ENCODE measurements at places on chromosomes 4 and X. TPM values are rescaled to one million over a fixed set of nuclear protein-coding genes. Genes with fewer than 3 reads are reported as not detected.

DNA sequence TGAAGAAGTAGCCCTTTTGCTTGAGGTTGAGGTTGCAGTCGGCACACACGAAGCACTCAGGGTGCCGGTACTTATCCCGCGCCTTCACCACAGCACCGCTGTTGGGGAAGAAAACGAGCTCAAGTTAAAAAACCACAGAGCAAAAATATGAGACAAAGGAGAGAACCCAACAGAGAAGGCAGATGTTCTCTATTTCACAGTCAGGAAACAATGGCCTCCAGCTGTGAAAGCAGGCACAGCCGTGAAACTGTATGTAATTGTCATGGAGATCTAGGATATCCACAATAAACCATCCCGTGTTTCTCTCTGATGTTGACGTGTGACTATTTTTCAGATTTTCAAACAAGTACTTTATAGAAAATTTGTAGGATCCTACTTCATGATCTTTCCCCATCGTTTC, 30.9 kb upstream of the CCDC110 start:
- no peak for DNase-seq

GRCh38 chrX:47514533-47515235, 31.7 kb upstream of the ZNF41 start:
- no peak for DNase-seq

GRCh38 chrX:39238006-39238405, 436.7 kb downstream of the MID1IP1 start:
- no peak for DNase-seq

- no peak for DNase-seq
These were observed 17.2 kb upstream of the SMIM14 start for GRCh38 chr4:39655876-39656275.

- DNase-seq: no peak
These were observed 5.9 kb upstream of the EIF1AX start for GRCh38 chrX:20147561-20147960.

GRCh38 chr4:37983951-37984350, 23.8 kb downstream of the PTTG2 start:
- no peak for DNase-seq

DNA sequence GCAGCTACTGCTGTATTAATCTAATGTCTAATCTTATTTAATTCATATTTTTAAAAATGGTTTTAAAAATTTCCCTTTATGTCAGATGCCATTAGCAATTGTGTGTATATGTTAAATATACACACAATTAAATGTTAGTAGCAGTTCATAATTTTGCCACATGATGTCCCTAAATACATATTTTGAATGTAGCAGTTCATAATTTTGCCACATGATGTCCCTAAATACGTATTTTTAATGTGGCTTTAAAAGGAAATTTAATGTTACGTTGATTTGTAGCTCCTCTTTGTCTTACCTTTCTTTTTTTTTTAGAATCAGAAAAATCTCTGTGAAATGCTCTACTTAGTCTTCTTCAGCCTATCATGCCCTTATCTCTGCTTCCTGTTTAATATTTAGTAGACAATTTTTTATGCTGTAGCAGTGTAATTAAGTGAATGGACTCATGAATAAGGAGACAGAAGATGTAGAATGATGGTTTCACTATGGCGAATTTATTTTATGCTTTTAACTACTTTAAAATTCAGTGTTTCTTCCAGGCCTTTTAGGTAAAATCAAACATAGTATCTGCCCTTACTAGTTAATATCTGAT, 26.1 kb downstream of the RBM46 start:
- no peak for DNase-seq

- no peak for DNase-seq
These were observed 263.1 kb downstream of the SPRY1 start for GRCh38 chr4:123659730-123660129.

DNA sequence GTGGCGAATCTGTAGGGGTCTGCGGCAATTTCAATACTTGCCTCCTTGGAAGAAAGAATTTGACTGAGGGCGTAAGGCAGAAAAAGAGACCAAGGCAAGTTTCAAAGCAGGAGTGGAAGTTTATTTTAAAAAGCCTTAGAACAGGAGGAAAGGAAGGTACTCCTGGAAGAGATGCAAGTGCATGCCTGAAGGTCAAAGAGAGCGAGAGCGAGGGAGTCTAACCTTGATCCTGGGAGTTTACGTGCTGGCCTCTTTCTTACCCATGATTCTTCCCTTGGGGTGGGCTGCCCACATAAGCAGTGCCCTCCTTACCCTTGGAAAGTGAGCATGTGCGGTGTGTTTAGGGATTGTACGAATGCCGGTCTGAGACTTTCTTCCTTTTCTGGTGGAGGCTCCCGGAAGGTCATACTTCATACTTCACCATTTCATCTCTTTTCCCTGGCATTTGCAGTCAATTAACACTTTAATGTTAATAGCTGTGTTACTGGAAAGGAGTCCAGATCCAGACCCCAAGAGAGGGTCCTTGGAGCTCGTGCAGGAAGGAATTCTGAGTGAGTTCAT, 40.0 kb downstream of the ARSD start:
- DNase-seq: no peak

DNA sequence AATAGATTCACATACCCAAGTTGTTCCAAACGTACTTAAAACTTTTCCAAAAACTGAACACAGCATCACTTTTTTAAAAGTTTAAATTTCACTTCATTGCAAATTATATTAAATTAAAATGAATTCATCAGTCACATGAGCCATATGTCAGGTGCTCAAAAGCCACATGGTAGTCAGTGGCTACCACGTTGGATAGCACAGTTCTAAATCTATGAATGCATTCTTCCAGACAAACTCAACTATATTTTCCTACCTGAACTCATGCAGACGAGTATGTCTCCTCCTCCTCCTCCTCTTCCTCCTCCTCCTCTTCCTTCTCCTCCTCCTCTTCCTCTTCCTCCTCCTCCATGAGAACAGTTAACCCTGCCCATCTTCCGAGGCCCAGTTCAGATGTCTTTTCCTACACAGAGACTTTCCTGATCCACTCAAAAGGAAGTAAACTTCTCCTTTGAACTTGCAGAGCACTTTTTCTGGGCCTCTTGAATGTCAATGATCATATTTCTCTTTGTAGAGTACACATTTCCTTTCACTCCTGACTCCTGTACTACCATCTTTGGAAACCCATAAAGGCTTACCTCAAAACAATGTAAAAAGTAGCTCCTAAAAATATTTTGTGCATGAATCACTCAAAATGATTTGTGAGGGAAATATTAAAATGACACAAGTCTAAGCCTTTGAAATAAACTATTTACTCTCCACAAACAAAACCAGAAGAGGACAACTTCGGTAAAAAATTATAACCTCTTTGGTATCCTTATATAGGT, 172.6 kb downstream of the AMELX start:
- DNase-seq: no peak

DNA sequence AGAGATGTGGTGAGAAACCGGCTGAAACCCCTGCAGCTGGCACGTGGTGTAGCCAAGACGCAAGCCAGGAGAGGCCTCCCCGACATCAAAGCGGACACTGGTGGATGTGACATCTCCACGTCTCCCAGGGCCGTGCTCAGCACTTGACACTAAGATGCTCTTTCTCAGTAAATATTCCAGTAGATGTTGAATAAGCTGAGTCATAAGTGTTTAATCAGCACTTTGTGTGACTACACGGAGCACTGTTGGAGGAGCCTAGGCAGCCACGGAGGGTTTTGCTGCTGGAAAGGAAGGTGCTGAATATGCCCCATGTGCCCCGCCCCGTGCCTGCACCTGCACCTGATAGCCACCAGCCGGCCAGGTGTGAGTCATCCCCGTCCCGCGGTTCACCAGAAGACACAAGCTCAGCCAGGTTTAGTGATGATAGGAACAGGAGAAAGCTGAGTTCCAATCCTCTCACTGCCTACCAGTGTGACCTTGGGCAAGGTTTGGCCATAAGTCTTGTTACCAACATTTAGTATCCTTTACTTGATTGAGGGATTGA, 29.0 kb upstream of the C4orf50 start:
- no peak for DNase-seq

- no peak for DNase-seq
These were observed 74.3 kb downstream of the WFS1 start for GRCh38 chr4:6343939-6344408.

DNA sequence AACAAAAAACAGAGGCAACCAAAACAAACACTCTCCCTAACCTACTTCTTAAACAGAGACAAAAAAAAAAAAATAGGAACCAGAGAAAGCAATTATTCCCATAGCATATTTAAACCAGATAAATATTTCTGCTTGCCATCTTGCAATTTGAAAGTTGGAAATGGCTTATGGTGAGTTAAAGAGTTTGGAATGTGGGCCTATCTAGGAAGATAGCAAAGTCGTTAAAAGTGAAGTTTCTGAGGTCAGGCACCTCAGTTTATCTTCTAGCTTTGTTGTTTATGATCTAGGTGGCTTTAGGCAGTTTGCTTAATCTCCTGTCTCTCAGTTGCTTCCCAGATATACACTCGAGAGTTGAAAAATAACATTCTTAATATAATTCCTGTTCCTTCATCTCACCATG, 284.2 kb downstream of the KCNIP4 start:
- DNase-seq: no peak

DNA sequence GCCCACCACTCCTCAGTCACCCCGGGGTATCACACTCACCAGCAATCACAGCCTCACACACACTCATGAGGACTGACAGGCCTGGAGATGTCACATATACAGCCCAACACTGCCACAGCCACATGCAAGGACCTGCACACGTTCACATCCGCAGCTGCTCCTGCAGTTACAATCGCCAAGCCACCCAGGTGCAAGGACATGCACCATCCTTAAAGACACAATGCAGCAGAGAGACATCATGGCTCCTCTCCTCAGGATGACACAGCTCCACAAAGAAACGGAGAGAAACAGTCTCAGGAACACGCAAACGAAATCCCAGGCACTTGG, 1.1 kb downstream of the PCSK1N start:
- DNase-seq: no peak

DNA sequence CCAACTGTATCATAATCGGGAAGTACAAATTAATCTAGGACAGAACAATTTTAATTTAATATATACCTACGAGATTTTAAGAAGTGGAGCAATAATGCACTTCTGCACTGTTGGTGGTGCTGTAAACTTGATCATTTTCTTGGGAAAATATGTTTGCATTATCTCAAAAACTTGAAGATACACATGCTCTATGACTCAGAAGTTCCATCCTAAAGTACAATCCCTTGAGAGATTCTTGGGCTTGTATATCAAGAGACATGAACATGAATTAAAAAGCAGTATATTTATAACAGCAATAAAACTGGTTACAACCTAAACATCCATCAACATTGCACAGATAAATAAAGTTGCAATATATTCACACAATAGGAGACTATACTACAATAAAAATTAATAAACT, 168.8 kb downstream of the CLCN4 start:
- no peak for DNase-seq

Gene FREM3
- total RNA-seq: not detected

Gene CT55
- not detected for total RNA-seq

Gene FOXR2
- not detected for total RNA-seq

Gene ADGRL3
- total RNA-seq: 0.14 TPM

Gene SLC6A8
- total RNA-seq: 30.5 TPM

All from epithelial cell of proximal tubule (primary cell).